ENCODE measurements at places on chromosomes 6 and 20. TPM values are rescaled to one million over a fixed set of nuclear protein-coding genes. Genes with fewer than 3 reads are reported as not detected.

CYP39A1 gene
- total RNA-seq = not detected

DNA sequence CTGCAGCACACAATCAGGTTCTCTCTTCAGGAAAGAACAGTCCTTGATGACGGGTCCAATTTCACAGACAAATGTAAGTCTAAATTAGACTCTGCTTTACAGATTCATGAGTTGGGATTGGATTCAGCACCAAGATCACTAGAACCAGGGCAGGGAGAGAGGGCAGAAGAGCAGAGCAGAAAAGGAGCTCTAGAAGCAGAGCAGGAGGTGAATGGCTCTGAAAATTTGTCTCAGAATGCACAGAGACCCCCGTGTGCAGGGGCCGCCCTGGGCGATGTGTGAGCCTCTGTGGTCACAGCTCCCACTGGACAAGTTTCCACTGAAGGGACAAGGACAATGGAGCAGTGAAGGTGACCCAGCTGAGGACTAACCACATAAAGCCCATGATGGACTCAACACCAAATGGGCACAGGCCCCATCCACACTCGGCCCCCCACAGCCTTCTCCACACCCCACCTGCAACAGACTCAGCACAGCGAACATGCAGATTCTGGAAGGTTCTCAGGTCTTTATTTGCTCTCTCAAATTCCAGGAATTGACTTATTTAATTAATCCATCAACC, 3.5 kb downstream of the HLA-B start:
- DNase-seq = no peak

LY6G6C gene
- not detected for total RNA-seq

NR2E1 gene
- not detected for total RNA-seq

GRCh38 chr6:41503827-41504465, 42.2 kb upstream of the FOXP4 start:
- no peak for DNase-seq

DNA sequence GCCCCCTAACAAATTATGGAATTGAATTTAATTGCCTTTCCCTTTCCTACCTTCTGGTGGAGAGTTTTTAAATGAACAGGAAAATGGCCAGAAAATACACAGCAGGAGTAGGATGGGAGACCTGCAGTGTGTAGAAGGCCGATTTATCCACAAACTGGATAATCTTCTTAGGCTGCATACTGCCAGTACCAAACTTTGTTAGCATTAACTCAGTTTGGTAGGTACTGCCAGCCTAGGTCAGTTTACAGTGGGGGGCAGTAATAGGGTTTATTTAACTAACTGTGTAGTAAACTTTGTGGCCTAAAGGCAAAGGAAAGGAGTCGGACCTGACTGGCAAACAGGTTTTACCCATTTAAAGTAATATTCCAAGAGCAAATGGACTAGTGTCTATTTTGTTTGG, 4.6 kb downstream of the NCOA3 start:
- DNase-seq = no peak

IL17F gene
- total RNA-seq = not detected

DNA sequence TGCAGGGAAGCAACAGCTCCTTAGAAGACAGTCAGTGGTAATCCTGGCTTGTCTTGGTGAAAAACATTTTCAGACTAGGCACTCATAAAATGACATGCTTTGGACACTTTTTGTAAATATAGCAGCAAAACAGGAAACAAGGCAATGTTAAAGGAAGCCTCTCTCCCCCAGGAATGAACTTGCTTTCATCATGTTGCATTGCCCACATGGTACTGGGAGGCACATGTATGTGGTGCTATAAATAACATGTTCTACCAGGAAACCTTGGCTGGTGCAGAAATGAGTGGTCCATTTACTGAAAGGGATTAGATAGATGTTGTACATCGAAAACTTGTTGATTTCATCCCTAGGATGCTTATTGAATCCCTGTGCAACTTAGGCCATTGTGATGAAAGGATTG, 121.4 kb upstream of the RREB1 start:
- no peak for DNase-seq

RBPJL gene
- not detected for total RNA-seq

- no peak for DNase-seq
Measured at GRCh38 chr6:160328447-160328846, 19.7 kb upstream of the SLC22A3 start.

DNA sequence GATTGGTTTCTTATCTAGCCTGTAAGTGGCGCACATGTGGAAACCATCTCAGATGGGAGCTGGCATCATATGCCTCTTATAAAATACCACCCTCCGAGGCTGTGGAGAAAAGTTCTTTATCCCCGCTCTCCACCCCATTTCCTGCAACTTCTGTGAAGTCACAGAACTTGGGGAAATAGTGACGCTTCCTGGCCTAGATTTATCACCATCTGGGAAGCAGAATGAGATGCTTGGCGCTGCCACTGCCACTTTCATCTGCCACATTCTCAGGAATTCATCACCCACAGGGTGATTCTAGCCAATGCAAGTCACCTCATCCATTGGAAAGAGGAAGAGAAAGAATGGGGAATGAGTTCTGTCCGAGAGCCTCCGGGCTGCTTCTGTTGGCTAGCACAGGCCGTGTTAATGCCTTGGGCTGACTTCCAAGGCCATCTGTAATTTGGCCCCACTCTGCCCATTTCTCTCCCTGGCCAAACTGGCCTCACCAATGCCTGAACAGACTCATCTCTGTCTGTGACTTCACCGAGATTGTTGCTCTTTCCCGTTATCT, 148.8 kb upstream of the SOX4 start:
- DNase-seq = no peak

TPD52L2 gene
- total RNA-seq = 66.7 TPM

CLVS2 gene
- total RNA-seq = not detected

DNA sequence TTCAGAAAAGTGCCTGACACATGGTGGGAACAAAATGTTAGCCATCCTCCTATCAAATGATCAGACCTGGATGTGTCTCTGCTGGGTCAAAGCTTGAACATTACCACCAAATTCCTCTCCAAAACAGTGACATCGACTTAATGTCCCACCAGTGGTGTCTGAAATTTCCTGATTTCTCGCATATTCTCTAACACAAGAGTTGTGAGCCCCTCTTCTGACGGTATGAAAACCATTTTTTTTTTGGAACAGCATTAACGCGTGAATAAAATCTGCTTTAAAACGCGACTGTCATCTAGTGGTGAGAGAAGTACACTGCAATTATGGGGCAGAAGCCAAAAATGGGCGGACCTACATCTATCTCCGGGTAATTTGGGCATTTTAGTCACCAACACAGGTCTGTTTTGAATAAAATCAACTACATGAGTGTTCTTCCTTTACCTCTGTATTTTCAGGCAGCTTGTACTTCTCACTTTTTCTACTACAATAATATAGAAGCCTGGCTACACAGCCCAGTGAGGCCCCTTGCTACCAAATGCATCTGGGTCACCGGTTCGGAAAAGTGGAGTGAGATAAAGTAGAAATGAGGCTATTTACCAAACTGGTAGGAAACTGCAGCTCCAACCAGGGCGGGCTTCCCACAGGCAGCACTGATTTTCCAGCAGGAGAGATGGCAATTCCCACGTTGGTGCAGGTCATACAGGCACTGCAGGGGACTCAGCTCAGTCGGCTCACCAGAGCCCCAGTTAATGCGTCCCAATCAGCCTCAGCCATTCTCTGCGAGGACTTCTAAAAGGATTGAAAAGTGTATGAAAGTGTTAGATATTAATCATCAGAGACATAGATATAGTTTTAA, 27.4 kb downstream of the MGME1 start:
- DNase-seq = peak; percentile 39

DNA sequence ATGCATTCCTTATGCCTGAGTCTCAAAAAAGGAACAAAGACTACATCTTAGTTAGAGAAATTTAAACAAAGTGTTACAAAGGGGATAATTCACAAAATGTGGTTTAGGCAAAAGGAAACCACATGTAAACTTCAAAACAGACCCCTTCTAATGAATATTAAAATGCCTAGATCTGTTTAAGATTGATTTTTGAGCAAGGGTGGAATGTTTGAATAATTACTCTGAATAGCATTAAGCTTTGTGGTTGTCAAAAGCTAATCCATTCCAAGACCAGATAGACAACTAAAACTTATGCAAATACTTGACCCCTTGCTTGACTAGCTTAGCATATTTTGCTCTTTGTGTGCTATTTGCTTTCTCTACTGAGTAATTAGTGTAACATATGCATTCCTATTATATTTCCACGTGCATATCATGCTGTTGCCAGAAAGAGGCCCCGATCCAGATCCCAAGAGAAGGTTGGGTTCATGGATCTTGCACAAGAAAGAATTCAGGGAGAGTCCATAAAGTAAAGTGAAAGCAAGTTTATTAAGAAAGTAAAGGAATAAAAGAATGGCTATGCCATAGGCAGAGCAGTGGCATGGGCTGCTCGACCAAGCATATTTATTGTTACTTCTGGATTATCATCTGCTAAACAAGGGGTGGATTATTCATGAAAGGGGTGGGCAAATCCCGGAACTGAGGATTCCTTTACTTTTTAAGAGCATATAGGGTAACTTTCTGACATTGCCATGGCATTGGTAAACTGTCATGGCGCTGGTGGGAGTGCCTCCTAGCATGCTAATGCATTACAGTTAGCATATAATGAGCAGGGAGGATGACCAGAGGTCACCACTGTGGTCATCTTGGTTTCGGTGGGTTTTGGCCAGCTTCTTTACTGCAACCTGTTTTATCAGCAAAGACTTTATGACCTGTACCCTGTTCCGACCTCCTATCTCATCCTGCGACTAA, 1193.4 kb upstream of the EYS start:
- DNase-seq = no peak

- no peak for DNase-seq
Measured at GRCh38 chr6:139145661-139146060, 10.8 kb downstream of the HECA start.

DNA sequence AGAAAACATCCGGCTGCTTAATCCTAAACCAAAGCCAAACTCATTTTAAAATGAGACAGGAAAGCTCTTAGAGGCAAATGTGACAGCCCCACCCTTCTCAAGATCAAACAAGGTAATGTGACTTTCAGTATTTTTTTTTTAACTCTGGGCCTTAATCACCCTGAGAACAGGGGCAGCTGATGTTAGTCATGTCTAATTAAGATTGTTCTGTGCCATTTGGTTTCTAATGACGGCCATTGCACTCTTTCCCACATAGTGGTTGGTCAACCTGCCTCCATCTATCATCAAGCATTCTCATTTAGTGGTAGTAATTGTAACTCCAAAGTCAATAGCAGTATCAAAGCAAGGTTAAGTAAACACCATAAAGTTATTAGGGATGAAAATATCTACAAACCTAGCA, 191.6 kb upstream of the EXOC2 start:
- no peak for DNase-seq
